ENCODE measurements at places on chromosomes 11 and 22. TPM values are rescaled to one million over a fixed set of nuclear protein-coding genes. Genes with fewer than 3 reads are reported as not detected.

MS4A4A gene
- 0.72 TPM for polyA plus RNA-seq

ACR gene
- not detected for polyA plus RNA-seq

MS4A4E gene
- 1.0 TPM for polyA plus RNA-seq

TSSK2 gene
- 0.17 TPM for polyA plus RNA-seq

THY1 gene
- polyA plus RNA-seq = not detected

TSGA10IP gene
- not detected for polyA plus RNA-seq

KLHDC7B gene
- polyA plus RNA-seq = 1.8 TPM

CDC42EP1 gene
- polyA plus RNA-seq = 0.22 TPM

TMEM191C gene
- 5.2 TPM for polyA plus RNA-seq

MIAT gene
- polyA plus RNA-seq = 7.4 TPM

ARHGEF17 gene
- polyA plus RNA-seq = 0.01 TPM

MMP12 gene
- polyA plus RNA-seq = not detected

OR8B12 gene
- not detected for polyA plus RNA-seq

FBLN1 gene
- polyA plus RNA-seq = not detected

NXPE4 gene
- polyA plus RNA-seq = not detected

JHY gene
- polyA plus RNA-seq = 2.3 TPM

MRGPRX4 gene
- not detected for polyA plus RNA-seq

ZNF215 gene
- 0.85 TPM for polyA plus RNA-seq

APOL6 gene
- polyA plus RNA-seq = 3.0 TPM

TIMM10 gene
- 21.6 TPM for polyA plus RNA-seq

ANAPC15 gene
- 27.7 TPM for polyA plus RNA-seq

TBX1 gene
- not detected for polyA plus RNA-seq

MRGPRE gene
- polyA plus RNA-seq = not detected

DGCR6 gene
- polyA plus RNA-seq = 2.5 TPM

OR51I1 gene
- 0.31 TPM for polyA plus RNA-seq

PICALM gene
- 46.8 TPM for polyA plus RNA-seq

C11orf52 gene
- not detected for polyA plus RNA-seq

CHRDL2 gene
- not detected for polyA plus RNA-seq

DGCR6L gene
- polyA plus RNA-seq = 33.4 TPM

ART5 gene
- polyA plus RNA-seq = not detected

CAPN5 gene
- 0.78 TPM for polyA plus RNA-seq

MS4A2 gene
- not detected for polyA plus RNA-seq

ZNF214 gene
- polyA plus RNA-seq = not detected

ENTHD1 gene
- not detected for polyA plus RNA-seq

COMT gene
- polyA plus RNA-seq = 58.3 TPM

F2 gene
- polyA plus RNA-seq = not detected

PHOX2A gene
- not detected for polyA plus RNA-seq

TTC28 gene
- polyA plus RNA-seq = 4.5 TPM

TCN1 gene
- not detected for polyA plus RNA-seq

TREH gene
- polyA plus RNA-seq = not detected

MYO7A gene
- 0.03 TPM for polyA plus RNA-seq
